Stimulated activated CD4-positive, alpha-beta T cell treated with anti-CD3 and anti-CD28 coated beads, Interleukin-1b, Interleukin-23, amount 100 ng/mL, for 48 hours (primary cell): ENCODE measurements at places on chromosomes 12 and 14.
A peak's percentile ranks its signal among the peaks of the same experiment; 100 is the strongest.

DNA sequence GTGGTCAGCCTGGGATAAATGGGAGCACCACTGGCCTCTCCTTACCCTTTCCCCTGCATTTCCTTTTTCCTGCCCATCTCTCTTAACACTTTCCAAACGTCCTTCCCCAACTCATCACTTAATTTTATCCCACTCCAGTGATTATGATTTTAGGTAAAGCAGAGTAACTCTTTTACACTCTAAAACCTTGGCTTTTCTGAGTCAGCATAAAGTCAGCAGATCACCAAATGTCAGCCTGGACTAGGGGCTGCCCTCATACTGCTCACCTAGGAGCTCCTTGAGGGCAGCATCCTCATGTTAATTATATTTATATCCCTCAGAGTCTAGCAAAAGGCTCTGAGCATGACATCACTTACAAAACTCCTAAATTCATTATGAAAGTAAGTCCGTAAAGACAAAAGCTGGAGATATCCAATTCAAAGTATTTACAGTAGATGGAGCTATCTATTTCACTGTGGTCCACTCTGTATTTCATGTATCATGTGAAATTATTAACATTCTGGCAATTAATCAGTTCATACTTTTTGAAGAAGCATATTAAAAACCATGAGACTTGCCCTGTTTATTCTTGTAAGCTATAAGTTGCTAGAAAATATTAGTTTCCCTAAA, 17.0 kb upstream of the DICER1 start:
- DNase-seq = no peak

DNA sequence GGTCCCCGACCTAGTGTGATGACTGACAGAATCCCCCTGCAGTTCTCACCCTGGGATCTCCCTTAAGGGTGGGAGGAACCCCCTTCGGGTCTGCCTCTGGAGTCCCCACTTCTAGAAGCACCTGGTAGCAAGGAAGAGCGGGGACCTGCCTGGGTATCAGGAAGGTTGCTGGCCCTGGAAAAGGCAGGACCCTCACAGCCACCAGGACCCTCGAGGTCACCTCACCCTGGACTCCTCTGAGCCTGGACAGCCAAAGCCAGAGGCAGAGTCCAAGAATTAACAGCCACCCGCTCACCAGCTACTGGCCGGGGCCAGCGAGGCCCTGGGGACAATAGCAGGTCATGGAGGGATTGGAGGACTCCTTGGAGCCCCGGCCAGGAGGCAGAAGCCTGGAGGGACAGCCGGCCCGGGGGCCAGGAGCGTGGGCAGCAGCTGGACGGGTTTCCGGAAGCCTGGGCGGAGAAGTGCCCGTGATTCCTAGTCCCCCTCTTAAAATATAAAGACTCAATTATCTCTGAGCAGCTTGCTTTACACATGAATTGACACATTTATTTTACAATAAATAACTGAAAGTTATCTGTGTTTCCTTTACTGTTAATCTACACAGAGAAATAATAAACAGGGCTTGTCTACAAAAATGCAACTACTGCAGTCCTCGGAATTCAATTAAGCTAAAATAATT, 17.5 kb downstream of the BCL11B start:
- no peak for DNase-seq

GRCh38 chr14:64934338-64934929, 8.1 kb downstream of the GPX2 start:
- no peak for DNase-seq

DNA sequence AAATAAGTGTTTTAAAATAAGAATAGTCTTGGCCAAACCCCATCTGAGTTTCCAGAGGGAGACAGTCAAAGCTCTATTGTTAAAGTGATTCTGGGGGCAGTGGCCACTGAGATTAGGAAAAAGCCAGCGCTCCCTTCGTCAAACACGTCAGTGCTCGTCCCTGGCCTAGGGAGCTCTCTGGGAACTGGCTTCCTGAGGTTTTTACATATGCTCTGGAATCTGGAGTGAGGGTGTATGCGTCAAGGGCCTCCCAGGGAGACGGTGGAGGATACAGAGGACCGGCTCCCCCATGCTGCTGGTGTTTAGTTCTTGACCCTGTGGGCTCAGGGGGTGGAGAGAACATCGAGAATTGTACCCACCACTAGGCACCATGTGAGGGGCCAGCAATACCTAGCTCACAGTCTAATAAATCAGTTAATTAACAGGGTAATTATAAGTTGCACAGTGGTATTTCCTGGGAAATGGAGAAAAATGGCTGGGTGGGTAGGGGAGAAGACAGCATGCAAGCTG, 87.0 kb downstream of the SLC25A47 start:
- DNase-seq = no peak

DNA sequence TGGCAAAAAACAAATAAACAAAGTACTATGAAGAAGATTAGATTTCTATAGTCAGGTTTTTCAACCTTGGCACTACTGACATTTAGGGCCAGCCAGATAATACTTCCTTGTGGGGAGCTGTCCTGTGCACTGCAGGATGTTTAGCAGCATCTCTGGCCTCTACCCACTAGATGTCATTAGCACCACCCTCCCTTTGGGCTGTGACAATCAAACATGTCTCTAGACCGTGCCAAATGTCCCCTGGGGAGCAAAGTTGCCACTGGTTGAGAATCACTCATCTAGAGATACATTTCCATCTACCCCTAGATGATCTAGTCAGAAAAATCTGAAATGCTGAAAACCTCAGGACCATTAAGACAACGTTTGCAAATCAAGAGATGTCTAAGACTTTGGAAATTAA, 29.9 kb downstream of the SRRM4 start:
- DNase-seq = no peak

GRCh38 chr12:31518680-31519227, 72.2 kb downstream of the DENND5B start:
- DNase-seq = no peak

DNA sequence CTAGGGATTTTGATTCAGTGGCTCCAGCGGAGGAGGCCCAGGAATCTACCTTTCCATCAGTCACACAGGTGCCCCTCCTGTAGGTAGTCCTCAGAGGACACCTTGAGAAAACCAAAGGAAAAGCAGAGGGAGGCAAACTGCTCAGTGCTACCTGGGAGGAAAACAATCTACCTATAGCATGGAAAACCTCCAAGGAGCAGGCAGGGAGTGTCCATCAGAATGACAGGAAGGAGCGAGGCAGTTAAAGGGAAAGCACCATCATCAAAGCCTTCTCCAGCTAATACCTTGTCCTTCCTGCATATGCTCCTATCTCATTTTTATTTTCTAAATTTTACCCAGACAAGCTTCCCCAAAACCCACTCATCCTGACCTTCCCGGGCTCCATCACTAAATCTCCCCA, 25.4 kb downstream of the DPF3 start:
- DNase-seq = no peak

GRCh38 chr12:68514807-68515411, 95.8 kb upstream of the RAP1B start:
- DNase-seq = no peak

GRCh38 chr14:51368721-51369163, 128.7 kb downstream of the TMX1 start:
- DNase-seq = no peak

- no peak for DNase-seq
Measured at GRCh38 chr12:39813776-39814175, 194.2 kb upstream of the ABCD2 start.

GRCh38 chr12:124011435-124012115, 38.6 kb downstream of the ZNF664 start:
- DNase-seq = no peak

DNA sequence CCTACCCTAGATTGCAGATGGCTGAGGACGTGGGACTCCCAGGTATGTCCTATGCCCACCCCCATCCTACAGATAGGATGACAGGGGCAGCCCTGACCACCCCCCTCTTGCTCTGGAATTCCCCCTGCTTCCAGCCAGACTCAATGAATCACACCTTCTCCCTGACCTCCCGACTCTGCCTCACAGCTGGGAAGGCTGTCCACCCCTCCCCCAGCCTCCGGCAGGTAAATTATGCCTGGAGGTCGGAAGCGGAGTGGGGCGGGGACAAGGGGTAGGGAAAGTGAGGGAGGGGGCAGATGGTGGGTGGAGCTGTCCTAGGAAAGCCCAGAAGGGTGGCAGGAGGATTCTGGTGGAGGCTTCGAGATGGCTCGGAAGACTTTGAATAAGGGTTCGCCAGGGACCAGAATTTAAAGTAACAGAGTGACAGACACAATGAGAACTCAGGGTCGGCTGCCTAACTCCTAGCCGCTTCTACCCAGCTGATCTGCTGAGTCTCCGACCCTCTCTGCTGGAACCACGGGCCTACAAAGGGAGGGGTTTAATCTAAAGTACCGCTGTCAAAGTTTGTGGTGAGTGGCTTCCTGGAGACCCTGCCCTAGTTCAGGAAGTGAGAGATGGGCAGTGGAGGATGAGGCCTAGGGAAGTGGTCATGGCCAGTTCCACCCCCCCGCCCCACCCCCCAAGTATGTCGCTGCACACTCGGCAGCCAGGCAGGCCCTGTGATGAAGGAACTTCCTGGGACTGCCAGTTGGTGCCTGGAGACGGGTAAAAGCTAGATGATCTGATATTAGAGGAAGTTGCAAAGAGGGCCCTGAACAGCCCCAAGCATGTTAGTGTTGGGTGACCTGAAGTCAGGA, 4.2 kb downstream of the PLEKHG3 start:
- DNase-seq = no peak

GRCh38 chr14:99876406-99876805, 83.2 kb downstream of the EML1 start:
- DNase-seq = no peak

DNA sequence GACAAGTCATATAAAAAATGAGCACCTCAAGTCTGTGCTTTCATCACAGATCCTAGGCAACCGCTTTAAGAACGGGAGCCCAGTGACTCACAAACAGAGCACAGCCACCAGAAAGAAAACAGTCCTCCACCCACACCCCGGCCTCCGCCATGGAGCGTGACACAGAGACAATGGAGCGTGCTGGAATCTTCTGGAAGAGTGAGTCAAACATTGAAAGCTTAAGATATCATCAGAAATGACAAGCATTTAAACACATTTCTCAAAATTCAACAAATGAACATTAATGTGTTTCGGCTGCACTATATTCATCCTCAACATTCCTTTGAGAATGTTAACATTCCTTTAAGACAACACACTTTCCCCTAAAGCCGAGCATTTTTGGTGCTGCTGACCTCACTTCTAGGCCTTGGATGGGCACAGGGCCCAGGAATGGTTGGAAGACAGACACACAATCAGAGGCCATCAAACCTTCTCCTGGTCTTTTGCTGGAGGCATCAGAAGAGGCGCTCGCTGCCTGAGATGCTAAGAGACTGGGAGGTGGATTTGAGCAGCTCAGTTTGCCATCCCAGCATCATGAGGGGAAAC, 23.6 kb upstream of the TMEM132D start:
- no peak for DNase-seq

GRCh38 chr12:116160231-116160630, 117.3 kb downstream of the MED13L start:
- DNase-seq = no peak

- peak; percentile 80 for DNase-seq
Measured at GRCh38 chr12:123043536-123044001, 63.1 kb downstream of the ARL6IP4 start.

- DNase-seq = peak; percentile 55
Measured at GRCh38 chr14:69360438-69361108, 37.5 kb downstream of the ERH start.

DNA sequence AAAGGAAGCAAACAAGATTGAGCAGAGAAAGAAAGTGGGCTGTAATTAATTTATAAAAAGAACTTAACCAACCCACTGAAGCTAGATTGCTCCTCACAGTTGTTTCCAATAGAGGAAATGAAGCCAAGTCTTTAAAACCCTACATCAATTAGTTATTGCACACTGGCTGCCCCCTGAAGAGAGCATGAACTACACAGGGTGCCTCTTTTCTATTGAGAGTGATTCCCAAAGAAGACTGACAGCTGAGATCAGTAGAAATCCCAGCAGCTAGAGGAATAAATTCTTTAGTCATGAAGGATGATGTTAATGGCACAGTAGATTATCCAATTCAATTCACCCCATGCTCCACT, 8.6 kb upstream of the USP15 start:
- DNase-seq = no peak

DNA sequence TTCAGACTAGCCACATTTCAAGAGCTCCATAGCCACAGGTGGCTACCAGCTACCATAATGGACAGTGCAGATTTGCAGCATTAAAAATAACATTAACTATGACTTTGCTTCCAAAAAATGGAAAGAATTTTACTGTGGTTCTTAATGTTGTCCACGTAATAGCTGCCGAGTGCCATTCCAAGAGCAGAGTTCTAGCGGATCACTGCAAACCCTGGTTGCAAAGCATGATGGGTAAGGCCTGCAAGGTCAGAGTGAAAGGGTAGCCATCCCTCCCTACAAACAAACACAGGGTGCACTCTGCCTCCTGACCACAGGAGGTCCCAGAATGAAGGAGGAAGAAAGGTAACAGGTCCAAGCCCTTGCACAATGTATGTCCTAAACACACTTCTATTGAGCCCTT, 157.6 kb downstream of the DPF3 start:
- DNase-seq = no peak

GRCh38 chr12:47223848-47224213, 144.1 kb upstream of the AMIGO2 start:
- no peak for DNase-seq

- DNase-seq = no peak
Measured at GRCh38 chr14:20455355-20456300, 602 bp downstream of the APEX1 start.
